Spleen (tissue), 13 donors: ENCODE measurements at places on chromosomes 7 and 10.

GRCh38 chr10:1022413-1022812 lies 3.2 kb downstream of the IDI2 start:
- DNase-seq, result no peak

- no peak for DNase-seq
Measured at GRCh38 chr7:77157446-77157845, 35.0 kb downstream of the CCDC146 start.

GRCh38 chr10:126122881-126123280 lies 226.5 kb downstream of the FANK1 start:
- DNase-seq, result no peak

DNA sequence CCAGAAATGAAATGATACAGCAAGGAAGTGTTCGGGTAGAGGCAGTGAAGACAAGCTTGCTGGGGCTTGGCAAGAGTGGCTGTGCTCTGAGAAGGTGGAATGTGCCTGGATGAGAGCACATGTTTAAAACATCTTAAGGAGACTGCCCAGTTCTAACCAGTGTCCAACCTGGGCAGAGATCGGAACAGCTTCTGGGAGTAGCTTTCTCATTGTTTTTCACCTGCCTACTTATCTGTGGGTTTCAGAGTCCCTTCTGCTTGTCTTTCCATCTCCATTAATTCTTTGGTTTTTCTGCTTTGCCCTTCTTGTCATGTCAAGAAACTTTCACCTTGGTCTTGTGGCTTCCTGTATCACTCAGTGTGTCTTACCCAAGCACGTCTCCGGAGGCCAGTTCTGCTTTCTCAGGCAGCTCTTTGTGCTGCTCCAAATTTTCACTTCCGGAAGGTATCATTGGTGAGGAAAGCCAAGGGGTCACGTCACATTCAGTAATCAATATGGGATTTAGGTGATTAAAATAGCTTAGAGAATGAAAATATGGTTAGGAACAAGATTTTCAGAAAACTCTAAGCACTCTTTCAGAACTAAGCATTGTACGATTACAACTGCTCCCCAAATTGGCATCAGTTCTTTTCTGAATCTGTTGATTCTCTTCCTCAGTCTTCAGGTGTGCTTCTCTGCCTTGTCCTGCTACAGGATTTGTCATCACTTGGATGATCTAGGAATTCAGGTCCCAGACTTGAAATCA lies 5.5 kb upstream of the LAMB4 start:
- peak; percentile 82 for DNase-seq

DNA sequence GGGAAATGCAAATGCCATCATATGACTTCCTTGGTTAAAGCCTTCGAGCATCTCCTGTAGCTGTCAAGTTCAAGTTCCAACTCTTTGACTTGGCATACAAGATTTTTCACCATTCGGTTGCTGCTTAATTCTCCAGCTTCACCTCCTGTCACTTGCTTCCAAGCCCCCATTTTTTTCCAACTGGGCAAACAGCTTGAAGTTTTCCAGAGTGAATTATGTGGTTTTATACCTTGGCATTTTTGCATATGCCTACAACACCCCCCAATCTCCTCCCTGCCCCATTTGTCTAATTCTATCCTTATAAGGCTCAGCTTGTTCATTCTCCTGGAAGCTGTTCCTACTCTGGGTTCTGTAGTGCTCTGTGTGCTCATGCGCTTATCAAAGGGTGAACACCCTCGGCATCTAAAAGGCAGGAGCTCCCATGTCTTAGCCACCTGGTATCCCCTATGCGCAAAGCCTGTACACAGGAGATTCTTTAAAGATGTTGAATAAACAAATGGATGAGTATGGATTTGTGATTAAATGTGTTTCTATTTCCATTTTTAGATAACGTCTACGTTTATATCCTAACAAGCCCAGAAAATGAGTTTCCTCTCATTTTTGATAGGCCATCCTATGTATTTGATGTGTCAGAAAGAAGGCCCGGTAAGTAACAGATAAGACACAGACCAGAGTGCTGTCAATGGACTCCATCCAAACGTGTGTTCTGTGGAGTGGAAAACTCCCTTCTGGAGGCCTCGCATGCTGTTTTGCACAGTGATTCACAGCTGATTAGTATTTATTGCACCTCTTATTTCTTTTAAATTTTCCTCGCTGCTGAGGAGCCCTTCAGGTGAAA lies 52.5 kb downstream of the CDHR3 start:
- DNase-seq, result no peak

DNA sequence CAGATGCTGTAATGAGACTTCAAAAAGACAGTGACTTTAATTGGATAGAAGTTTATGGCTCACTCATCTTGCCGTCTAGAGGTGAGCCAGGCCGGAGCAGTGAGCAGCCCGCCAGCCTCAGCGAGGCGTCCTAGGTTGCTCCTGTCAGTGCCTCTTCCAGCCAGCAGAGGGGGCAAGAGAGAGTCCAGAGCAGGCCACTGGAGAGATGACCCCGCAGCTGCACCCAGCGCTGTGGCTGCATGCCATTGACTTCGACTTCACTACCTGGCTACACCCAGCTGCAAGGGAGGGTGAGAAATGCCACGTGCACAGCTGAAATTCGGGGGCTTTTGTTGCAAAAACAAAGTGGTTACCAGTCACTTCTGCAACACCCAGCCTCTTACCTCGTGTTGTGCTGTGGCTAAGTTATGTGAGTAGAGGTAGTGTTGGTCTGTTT lies 26.5 kb downstream of the NUB1 start:
- DNase-seq, result peak; percentile 93

DNA sequence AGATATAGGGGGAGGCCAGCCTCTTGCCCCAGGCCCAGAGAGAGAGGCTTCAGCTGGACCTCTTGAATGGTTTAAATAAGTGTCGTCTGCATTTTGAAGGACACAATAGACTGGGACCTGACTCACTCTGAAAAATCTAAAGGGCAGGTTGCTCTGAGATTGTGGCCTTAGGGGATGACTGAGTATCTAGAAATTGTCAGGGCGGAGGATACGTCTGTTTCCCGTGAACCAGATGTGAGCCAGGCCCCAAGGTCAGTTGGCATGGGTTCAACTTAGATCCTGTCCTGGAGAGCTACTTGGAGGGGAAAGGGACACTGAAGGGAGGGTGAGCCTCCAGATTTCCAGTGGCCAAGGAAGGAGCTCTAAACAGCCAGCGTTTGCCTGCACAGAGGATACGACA lies 110.2 kb downstream of the CHN2 start:
- DNase-seq, result no peak

DNA sequence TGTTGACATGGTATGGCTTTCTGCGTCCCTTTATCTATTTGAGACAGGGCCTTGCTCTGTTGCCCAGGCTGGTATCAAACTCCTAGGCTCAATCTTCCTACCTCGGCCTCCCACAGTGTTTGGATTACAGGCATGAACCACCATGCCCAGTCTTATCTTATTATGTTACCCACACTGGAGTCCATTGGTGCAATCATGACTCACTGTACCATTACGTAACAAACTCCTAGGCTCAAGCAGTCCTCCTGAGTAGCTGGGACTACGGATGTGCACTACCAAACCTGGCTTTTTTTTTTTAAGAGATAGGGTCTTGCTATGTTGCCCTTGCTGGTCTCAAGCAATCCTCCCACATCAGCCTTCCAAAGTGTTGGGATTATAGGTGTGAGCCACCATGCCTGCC lies 66.7 kb downstream of the CCDC3 start:
- DNase-seq, result no peak
